ENCODE measurements at places on chromosomes 2 and 18.
A peak's percentile ranks its signal among the peaks of the same experiment; 100 is the strongest.

DNA sequence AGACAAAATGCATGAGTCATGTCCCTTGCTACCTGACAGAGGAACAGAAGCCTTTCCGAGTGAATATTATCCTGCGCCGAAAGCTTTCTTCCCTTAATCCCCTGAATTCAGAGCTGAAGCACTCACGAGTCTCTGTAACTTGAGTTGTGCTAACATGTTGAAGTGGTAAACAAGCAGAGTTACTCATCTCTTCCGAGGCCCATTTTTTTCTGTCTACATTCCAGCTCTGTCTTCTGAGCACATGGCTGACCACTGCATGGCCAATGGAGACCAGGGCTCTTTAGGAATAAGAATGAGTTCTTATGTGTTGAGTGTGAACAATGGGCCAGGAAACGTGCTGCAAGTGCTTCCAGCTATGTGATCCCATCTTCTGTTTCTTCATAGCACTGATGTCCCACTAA, 73.1 kb upstream of the PID1 start:
- DNase-seq: no peak

DNA sequence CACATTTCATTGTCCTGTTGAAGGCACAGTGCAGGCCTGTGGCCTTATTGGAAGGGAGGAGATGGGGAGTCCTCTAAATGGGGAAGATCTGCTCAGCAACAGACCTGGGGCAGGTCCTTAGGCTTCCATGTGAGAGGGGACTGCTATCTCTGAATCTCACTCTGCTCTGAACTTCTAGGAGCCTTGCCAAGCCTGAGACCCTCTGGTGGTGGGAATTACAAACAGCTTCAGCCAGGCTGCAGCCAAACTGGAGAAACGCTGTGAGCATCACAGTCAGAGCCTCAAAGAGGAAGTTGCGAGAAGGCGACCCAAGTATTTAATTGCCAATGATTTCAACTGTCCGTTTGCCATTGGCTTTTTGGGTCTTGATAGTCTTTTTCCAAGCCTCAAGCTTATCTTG, 66.8 kb upstream of the MC2R start:
- no peak for DNase-seq

DNA sequence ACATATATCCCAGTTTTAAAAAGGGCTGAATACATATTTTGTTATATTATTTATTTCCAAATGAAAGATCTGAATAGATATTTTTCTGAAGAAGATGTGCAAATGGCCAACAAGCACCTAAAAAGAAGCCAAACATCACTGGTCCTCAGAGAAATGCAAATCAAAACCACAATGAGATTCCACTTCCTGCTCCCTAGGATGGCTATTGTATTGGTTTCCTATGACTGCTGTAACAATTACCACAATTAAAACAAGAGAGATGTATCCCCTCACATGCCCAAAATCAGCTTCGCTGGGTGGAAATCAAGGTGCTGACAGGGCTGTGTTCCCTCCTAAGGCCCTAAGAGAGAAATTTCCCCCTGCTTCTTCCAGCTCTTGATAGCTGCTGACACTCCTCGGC, 23.2 kb downstream of the ABCB11 start:
- DNase-seq: no peak

DNA sequence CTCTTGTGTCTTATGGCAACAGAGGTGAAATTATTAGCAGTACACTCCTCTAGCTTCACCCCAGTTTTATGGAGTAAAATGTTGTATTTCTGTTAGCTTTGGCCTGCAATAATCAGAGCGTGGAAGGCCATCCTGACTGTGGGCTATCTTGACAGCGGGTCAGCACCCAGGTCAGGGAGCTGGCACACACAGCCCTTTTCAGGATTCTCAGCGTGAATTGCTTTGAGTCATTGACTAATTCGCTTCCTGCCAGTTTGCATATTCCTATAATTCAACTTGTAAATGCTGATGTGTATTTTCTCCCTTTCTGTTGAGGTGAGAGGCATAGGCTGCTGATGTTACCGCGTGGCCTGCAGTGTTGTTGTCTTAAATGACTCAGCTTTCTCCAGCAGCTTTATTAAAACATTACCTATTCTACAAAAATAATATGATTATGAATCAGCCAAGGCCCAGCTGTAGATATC, 109.6 kb upstream of the EML6 start:
- no peak for DNase-seq

DNA sequence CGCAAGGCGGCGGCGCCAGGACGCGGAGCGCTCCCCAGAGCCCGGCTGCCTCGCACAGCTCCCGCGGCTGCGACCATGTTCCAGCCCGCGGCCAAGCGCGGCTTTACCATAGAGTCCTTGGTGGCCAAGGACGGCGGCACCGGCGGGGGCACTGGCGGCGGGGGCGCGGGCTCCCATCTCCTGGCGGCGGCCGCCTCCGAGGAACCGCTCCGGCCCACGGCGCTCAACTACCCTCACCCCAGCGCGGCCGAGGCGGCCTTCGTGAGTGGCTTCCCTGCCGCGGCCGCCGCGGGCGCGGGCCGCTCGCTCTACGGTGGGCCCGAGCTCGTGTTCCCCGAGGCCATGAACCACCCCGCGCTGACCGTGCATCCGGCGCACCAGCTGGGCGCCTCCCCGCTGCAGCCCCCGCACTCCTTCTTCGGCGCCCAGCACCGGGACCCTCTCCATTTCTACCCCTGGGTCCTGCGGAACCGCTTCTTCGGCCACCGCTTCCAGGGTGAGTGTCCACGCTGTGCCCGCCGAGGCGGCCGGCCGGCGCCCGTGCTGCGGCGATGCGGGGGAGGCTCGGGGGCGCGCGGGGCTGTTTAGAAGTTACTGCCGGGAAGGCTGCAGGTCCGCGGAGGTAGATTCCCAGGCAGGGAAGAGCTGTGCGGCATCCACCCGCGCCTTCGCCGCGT, 696 bp downstream of the EMX1 start:
- DNase-seq: no peak

DNA sequence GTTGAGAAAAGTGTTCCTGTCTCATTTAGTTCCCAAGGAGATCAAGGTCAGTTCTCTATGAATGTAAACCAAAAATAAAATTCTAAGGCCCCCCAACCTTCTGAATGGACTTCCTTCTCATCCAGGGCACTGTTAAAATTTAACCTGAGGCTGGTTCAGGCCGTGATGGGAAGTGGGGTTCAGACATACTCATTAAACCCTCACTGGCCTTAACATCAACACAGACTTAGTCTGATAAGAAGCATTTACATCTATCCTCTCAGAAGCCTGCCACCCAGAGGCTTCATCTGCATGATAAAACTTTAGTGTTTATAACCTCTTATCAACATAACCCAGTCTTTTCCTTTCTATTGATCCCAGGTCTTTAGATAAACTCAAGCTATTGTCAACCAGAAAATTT, 22.4 kb downstream of the ITSN2 start:
- DNase-seq: no peak

DNA sequence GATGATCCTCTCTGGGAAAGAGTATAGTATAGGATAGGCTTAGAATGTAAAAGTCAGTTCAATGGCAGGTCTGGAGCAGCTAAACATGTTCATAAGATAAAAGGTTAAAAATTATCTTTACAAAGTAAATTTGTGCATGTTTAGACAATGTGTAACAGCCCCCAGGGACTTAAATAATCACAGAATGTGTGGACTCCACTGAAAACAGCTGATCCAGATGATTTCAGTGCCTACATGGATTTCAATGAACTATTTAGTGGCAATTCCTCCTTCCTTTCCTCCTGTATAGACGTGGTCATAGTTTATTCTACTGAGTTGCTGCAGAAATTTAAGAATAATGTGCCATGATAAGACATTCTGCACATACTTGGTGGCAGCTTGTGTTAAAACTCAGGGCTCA, 42.9 kb downstream of the ARHGEF33 start:
- no peak for DNase-seq

GRCh38 chr18:28176948-28177827, at the start of gene CDH2:
CDH2 (minus strand) TSS chr18:28177130; CDS start chr18:28177022, 108 bp downstream.
- DNase-seq: no peak

DNA sequence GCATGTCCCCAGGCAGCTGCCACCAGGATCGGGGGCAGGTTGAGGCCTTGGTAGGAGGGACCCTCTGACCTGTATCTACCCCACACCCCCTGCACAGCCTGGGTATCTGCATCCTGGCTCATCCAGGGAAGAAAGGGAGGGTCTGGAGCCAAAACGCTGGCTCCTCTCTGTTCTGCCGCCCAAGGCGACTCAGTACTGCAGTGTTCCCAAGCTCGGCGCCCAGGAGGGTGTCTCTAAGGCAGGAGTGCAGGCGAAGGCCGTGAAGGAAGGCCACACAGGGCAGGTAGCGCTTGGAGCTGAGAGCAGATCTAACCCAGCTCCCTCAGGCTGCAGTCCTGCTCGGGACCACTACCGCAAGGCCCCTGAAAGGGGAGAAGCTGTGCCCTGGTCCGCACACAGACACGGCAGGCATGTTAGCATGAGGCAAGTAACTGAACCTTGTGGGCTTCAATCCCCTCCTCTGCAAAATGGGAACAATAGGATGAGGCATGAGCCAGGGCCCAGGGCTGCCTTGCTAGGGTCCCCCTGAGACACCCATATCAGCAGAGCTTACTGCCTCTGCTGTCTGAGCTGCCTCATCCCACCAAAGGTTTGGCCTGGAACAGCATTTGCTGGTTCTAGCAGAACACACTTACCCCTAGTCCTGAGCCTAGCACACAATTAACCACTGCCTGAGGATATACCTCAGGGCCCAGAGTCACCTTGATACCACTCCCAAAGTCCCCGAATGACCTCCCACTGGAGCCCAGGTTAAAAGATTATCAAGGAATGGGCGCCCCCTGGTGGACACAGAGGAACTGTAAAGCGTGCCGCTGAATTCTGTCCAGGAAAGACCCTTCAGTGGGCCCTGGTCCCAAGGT, 6.5 kb downstream of the PTMA start:
- peak; percentile 90 for DNase-seq

GRCh38 chr2:231117922-231118613, 6.8 kb downstream of the HTR2B start:
- no peak for DNase-seq

DNA sequence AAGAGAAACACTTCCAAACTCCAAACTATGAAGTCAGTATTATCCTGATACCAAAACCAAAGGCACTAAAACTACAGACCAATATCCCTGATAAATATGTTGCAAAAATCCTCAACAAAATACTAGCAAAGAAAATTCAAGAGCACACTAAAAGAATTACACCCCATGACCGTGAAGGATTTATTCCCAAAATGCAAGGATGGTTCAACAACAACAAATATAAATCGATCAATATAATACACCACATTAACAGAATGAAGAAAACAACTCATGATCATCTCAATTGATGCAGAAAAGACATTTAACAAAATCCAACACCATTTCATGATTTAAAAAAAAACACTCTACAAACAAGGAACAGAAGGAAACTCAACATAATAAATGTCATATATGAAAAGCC, 50.5 kb downstream of the IWS1 start:
- DNase-seq: no peak

GRCh38 chr2:29570539-29570938, 350.8 kb downstream of the ALK start:
- no peak for DNase-seq

DNA sequence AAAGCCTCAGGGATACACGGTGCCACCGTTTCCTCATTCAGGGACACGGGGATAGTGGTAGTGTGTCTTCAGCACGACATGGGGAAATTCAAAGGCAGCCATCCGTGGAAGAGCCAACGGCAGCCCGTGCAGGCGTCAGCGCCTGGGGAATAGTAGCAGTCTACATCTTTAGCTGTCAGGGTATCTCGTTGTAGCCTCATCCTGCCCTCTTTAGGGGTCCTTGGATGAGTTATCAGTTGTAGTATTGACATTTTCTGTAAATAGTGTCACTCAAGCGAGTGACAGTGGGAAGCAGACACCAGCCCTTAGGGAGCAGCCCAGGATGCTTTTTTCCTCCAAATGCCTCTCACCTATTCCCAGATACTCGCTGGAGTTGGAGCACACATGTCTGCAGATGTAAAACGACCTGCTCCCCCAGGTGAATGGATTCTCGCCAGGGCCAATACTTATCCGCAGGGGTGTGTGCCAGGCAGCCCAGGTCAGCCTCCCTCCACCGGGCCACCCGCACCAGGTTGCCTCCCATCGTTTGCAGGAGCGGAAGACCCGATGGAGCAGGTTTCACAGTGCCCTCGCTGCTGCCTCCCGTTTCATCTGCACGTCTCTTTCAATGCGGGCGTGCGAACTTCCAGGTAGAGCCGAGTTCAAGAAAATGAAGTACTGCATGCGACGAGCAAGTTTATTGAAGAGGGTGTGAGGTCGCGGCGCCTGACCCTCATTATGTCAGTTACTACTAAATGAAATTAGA, 41.0 kb downstream of the AGAP1 start:
- DNase-seq: no peak

DNA sequence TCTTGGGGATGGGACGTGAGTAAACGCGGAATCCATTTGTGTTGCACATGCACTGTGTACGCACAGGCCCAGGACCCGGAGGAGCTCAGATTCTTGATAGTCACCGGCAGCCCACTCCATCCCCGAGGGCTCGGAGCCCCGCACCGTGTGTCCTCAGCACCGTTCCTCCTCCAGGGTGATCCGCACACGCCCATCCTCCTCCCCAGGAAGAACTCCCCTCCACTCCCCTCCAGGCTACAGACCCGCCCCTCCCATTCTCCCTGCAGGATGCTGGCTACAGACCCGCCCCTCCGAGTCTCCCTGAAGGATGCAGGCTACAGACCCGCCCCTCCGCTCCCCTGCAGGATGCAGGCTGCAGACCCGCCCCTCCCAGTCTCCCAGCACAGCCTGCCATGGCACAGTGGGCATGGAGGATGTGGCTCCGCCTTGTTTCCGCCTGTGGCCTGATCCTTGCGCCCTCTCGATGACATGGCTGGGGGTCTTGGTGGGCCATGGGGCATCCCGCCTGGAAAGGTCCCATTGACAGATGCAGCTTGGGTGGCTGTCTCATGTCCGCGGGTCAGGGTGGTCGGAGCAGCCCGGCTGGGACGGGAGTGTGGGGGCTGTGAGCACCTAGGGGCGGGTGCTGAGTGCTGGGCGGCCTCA, 14.1 kb downstream of the CTDP1 start:
- no peak for DNase-seq

DNA sequence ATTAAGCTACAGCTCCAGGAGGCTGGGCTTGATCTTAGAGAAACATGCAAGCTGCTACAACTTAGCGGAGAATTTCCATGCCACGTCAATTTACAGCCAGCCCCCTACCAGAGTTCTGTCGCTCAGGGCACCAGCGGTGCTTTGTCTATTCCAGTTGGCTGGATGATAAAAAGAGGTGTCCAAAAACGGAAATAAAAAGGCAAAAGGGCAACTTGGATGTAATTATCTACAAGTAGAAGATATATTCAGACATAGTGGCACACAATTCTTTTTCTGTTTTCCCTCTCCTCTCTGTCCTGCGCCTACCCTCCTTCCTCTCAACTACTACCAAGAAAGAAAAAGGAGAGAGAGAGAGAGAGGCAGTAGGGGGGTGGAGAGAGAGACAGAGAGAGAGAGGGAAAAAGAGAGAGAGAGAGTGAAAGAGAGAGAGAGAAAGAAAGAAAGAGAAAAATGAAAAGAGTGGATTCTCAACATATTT, 363 bp upstream of the RFTN2 start:
- DNase-seq: no peak

- no peak for DNase-seq
Observed at GRCh38 chr18:44896846-44897245, 216.2 kb downstream of the SETBP1 start.

GRCh38 chr18:76977684-76978232, 154.8 kb downstream of the MBP start:
- no peak for DNase-seq

GRCh38 chr2:385061-385460, 97.2 kb upstream of the ALKAL2 start:
- DNase-seq: no peak
